ENCODE measurements at places on chromosomes 4 and X. TPM values are rescaled to one million over a fixed set of nuclear protein-coding genes. Genes with fewer than 3 reads are reported as not detected.

- no peak for DNase-seq
Observed at GRCh38 chr4:6944301-6945051, 34.9 kb downstream of the TBC1D14 start.

GRCh38 chrX:47644557-47645091, 5.7 kb downstream of the ELK1 start:
- no peak for DNase-seq

Gene MYL5
- 11.8 TPM for total RNA-seq

Gene FMR1NB
- not detected for total RNA-seq

Gene MGAT4D
- total RNA-seq = not detected

DNA sequence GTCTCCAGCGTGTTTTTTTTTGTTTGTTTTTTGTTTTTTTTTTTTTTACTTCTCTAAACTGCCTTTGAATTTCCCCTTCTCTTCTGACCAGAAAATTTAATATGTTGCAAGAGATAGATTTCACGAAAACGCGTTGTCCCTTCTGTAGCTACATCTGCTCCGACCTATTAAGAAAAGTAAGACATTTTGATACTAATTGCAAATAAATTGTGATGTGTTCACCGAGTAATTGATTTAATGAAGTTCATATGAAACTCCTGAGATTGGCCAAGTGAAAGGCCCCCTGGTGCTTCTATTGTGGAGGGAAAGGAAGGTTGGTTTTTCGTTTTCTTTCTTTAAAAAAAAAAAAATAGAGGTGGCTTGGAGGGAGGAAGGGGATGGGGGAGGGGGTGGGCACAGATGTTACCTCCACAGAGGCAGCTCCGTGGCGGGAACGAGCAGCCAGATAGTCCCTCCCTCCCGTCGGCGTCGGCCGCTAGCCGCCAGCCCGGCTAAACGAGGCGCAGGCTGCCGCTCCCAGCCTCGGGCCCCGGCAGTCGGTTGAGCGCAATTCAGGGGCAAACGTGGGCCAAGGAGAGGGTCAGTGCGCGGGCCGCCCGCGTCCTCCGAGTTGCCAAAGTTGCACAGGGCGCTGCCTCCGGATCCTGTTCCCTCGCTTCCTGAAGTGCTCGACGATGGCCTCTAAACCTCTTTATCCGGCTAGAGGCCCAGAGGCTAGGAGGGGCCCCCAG, 139.1 kb upstream of the ZIC3 start:
- DNase-seq = no peak

Gene TIMM17B
- total RNA-seq = 15.0 TPM

DNA sequence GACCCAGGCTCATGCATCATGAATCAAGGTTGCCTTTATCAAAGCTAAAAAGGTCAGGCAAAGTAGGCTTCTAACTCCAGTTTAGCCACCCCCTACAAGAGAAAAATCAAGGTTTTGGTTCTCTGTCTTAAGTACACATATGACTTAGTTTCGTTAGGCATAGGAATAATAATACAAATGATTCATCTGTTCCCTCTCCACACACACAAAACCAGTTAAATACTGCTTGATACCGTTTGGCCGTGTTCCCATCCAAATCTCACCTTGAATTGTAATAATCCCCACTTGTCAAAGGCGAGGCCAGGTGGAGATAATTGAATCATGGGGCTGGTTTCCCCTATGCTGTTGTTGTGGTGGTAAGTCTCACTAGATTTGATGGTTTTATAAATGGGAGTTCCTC, 226.2 kb downstream of the HS6ST2 start:
- no peak for DNase-seq

Gene COPS4
- 151 TPM for total RNA-seq

DNA sequence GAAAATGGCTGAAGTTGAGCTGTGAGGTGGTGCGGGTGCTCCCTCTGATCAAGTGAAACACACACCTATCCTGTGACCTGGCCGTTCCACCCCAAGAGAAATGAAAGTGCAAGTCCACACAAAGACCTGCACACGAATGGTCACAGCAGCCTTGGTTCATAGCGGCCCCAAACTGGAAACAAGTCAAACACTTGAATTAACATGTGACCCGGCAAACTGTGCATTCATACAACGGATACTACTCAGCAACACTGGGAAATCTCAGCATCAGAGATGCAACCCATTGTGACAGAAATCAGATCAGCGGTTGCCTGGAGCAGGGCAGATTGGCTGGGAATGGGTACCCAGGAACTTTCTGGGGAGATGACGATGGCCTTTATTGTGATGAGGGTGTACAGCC, 7.6 kb downstream of the G6PD start:
- no peak for DNase-seq

DNA sequence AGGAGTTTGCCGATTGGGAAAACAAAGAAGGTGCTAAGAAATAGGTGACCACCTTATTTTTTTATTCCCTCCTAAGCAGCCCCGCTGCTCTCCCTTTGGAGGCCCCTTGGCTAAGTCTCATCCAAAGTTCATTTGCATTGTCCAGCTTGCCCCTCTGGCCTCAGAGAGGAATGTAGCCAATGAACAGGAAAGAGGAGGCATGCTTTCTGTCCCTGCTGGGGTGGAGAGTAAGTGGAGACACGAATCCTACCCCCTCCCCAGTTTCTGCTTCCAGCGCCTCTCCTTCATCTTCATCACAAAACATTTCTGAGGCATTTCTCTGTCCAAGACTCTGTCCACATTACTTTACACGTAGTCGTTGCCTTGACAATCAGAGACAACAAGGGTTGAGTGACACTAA, 38.7 kb downstream of the NLGN3 start:
- no peak for DNase-seq
